Caki2 (cell line): ENCODE measurements at places on chromosomes 16 and 17. TPM values are rescaled to one million over a fixed set of nuclear protein-coding genes. Genes with fewer than 3 reads are reported as not detected.

- peak; percentile 86 for DNase-seq
Measured at GRCh38 chr17:37752482-37752881, 7.6 kb upstream of the HNF1B start.

GRCh38 chr16:74770831-74771526 is 3.6 kb downstream of the FA2H start:
- no peak for DNase-seq

- no peak for DNase-seq
Measured at GRCh38 chr16:74768239-74768638, 6.4 kb downstream of the FA2H start.

DNA sequence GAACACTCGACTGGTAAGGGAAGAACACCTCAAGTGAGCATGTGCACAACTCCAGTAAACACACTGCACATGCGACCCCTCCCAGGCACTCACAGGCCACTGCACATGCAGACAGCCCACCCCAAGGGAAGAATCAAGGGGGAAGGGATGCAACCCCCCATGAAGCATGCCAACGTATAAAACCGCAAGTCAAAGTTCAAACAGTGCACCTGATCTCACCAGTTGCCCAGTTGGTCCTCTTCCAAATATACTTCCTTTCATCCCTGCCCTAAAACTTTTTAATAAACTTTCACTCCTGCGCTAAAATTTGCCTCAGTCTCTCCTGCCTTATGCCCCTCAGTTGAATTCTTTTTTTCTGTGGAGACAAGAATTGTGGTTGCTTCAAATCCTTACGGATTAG is 51.0 kb upstream of the TOM1L1 start:
- no peak for DNase-seq

DNA sequence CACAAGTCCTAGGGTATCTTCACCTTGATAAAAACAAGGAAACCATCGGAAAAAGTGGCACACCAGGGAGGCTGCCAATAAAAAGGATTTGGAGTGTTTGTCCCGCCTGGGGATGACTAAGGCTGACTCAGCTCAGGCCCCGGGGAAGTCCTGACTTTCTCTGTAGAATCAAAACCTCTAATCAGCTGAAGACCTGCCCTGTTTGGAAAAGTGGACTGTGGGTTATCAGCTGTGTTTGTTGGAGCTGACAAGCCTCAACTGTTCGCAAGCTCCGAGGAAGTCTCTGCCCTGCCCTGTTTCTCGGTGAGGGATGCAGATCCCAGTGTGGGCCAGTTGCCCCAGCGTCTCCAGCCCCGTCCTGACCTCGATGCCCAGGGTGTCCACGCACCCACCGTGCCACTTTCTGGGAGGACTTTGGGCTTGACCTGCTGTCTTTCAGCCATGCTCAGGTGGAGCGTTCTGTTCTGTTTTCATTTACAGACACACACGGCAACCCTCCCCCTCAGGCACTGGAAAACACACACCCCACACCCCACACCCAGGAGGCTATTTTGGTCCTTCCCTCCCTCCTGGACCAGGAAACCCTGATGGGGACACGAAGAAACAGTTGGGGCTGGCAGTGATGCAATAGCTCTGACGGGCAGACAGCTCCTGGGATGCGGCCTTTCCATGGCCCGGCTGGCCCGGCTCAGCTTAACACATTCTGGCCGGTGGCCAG is 27.6 kb upstream of the PITPNA start:
- DNase-seq = peak; percentile 78

- no peak for DNase-seq
Measured at GRCh38 chr16:67518676-67519075, 10.0 kb upstream of the RIPOR1 start.

- no peak for DNase-seq
Measured at GRCh38 chr17:55852734-55853133, 101.9 kb downstream of the PCTP start.

DNA sequence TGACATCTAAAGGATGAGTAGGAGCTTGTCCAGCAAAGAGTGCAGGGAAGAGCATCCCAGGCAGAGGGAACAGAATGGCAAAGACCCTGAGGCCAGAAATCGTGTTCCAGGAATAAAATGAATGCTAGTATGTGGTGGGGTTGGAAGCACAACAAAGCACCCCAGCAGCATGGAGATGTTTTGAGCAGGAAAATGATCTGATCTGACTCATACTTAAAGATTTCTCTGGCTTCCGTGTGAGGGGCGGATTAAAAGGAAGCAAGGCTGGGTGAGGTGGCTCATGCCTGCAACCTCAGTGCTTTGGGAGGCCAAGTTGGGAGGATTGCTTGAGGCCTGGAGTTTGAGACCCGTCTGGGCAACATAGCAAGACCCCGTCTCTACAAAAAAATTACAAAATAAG is 2.3 kb downstream of the SLC5A11 start:
- peak; percentile 36 for DNase-seq

DNA sequence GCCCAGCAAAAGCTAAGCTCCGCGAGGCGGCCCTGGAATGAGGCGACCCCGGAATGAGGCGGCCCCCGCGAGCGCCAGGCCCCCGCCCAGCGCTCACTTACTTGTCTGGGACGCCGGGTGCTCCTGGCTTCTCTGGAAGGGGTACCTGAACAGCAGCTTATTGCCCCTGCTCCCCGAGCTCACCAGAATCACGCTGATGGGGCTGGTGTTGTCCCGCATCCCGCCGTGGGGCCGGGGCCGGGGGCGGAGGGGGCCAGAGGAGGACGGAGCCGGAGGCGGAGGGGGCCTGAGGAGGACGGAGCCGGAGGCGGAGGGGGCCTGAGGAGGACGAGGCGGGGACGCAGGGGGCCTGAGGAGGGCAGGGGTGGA is 440 bp downstream of the NPRL3 start:
- peak; percentile 31 for DNase-seq

DNA sequence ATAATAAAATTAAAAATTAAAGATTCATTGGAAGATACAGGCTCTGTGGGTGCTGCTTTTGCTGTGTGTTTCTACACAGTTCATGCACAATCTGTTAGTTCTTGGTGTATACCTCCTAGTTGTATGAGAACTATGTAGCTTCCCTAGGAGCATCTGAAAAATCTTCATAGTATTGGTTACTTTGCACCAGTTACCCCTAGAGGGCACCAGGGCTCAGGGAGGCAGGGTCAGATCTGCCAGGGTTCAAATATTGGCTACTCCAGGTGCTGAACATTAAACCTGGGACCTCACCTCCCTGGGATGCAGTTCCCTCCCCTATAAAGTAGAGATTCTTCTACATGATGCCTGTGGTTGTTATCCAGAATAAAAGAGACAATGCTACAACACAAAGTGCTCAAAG is 583.0 kb upstream of the CDH11 start:
- DNase-seq = no peak

DNA sequence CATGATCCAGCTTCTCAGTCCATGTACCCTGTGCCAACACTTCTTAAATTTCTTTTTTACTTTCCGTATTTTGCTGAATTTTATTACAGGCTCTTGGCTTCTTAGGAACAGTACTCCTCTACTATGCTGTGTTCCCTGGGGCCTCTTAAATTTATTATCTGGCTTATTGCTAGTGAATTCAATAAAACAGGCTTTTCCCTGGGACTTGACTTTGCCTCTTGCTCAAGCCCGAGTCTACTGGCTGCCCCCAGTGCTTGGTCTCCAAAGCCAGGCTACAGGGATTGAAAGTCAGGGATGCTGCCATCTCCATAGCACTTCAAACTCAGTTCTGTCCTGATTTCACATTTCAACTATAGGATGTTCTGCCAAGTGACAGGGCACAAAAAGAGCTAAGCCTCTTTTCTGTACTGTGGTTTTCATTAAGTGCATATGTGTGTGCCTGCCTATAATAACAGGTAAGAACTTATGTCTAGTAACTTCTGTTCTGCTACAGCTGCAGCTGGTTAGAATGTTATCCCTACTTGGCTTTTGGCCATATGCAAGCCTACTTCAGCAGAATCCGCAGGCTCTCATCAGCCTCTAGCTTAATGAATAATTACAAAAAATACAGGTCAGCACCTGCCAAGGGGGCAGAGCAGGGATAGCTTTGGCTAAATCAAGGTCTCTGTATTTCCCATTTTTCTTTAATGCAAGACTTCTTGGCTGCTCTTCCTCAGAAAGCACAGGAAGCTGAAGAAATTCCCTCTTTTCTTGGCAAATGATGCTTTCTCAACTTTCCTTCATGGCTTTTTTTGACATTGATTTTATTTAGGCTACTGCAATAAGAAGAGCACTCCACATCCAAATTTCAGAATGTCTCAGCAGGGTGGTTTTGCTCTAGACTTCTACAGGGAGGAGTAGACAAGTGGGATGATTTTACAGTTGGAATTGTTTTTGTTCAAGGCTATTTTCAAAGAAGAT is 8.2 kb downstream of the FAM20A start:
- no peak for DNase-seq

DNA sequence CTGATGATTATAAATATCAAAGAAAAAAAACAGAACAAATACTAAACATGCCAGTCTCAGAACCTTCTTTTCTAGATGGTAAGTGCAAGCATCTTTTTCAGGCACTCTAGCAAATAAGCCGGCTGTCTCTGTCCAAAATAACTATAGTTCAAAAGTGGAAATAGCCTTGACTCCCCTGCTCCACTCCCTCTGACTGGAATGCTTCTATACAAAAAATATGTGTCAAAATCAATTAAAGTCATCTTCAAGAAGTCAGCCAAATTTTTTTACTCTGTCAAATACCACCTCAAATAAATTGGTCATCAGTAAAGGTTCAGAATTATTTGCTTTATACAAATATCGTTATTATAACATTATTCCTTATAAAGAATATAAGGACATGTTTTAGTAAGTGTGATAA is 83.6 kb downstream of the CACNG1 start:
- no peak for DNase-seq

DNA sequence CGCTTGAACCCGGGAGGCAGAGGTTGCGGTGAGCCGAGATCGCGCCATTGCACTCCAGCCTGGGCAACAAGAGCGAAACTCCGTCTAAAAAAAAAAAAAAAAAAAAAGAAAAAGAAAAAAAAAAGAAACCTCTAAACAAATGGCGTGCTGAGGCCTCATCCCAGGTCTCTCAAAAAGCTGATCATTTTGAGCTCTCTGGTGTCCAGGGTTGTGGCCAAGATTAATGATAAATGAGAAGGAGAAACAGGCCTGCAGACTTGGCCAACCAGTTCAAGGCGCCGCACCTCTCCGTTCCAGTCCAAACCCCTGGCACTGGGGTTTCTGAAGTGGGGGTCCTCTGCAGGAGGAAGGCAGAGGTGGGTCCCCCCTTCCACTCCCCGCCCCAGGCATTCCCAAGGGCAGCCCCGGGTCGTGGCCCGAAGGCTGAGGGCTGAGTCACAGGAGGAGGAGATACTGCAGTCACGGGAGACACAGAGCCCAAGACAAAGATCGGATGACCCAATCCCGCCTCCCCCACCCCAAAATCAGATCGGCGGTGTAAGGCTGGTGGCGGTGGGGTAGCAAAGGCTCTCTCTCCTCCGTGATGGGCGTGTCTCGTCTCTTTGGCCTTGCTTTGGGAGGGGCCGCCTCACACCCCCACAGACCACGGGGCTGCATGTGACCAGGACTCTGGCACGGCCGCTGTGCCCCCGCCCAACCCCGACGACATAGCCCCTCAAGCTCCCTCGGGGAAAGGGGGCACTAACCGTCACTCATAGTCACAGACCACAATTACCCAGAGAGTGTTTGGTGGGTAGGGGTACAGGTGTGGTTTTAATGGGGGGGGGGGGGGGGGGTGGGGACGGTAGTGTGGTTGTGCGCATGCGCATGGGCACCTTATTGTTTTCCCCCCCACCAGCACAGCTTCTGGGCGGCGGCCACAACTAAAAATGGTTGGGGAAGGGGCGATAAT is 1.1 kb downstream of the VAT1 start:
- DNase-seq = peak; percentile 81

DNA sequence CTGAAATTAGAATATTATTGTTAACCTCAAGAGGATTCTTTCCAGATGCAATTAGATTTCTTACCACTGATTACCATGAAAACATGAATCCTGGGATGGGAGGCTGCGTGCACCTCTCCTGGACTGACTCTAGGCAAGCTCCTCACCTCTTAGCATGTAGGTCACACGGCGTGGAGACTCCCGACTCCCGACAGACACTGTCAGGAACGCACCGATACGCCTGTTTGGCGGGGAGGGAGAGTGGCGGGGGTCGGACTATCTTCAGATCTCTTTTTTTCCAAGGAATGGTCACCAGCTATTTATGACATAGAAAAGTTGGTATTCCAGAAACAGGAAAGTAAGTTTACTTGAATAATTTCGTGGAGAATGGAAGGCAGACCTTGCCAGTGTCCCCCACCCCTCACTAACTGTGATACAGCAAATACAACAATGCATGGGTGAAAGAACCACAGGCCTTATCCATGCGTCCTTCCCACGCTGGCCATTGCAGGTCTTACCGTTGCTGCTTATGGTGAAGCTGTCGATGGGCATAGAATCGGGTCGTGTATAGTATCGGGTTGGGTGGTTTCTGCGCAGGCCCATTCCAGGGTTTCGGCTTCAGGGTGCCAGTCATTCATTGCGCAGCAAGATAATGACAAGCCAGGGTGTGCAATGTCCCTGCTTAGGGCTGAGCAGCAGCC is 62.6 kb upstream of the ENDOV start:
- no peak for DNase-seq

GRCh38 chr17:77873500-77874302 is 84.8 kb upstream of the TNRC6C start:
- DNase-seq = no peak

DNA sequence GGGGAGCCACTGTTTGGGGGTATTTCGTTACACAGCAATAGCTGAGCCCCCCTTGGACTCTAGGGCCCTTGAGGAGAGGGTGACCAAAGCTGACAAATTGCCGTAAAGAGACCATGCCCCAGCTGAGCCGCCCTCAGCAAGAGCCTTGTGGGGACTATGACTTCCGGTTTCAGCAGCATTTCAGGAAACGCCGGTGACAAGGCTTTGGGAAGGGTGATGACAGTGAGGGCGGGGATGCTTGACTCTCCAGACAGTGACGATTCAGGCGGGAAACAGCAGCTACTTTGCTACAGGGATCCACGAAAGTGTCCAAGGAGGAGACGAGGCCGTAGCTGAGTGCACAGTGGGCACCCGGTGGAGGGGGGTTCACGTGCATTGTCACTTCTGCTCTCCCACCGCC is 360.8 kb downstream of the C16orf95 start:
- DNase-seq = no peak

DNA sequence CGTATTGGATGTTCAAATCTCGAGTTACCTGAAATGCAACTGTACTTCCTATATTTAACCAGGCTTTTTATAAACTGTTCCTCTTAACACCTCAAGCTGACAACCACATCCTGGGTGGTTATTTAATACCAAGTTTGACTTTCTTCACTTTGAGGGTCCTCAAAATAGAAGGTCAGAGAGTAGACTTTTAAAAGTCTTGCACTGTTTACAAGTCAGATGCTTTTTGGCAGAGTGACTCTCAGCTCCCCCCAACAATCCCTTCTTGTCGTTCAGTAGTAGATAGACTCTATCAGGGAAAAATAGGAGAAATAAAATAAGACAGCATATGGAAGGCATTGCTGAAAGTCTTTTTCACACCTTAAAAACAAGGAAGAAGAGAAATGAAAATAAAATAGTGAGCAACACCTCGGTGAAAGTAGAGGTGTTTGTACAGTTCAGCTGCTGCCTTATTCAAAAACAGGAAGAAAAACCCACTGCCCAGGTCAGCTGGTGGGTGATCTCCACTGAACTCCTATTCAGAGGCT is 650.4 kb downstream of the WWOX start:
- DNase-seq = no peak

Gene RNF227
- total RNA-seq = 2.0 and 2.6 TPM in 2 replicates

Gene AP2B1
- total RNA-seq = 118 and 135 TPM in 2 replicates

Gene CCL18
- not detected in 2 replicates for total RNA-seq

Gene ITGAX
- total RNA-seq = 9.7 and 18.6 TPM in 2 replicates

Gene PYDC1
- total RNA-seq = not detected in 2 replicates

Gene HBZ
- total RNA-seq = not detected in 2 replicates

Gene ADAMTS18
- not detected in 2 replicates for total RNA-seq

Gene NAGPA
- 51.4 and 197 TPM in 2 replicates for total RNA-seq

Gene RND2
- total RNA-seq = 1.2 TPM in 1 of 2 replicates, not detected in the other

Gene KRT31
- not detected in 2 replicates for total RNA-seq

Gene ORC6
- total RNA-seq = 13.8 and 19.6 TPM in 2 replicates
